ENCODE measurements at places on chromosomes 16 and 17.

GRCh38 chr16:81273223-81273950 lies 34.9 kb downstream of the BCO1 start:
- no peak for DNase-seq

- DNase-seq = no peak
These were observed 14.6 kb downstream of the SCIMP start for GRCh38 chr17:5220074-5220473.

GRCh38 chr16:20803192-20803560 lies 3.1 kb downstream of the ERI2 start:
- DNase-seq = no peak

DNA sequence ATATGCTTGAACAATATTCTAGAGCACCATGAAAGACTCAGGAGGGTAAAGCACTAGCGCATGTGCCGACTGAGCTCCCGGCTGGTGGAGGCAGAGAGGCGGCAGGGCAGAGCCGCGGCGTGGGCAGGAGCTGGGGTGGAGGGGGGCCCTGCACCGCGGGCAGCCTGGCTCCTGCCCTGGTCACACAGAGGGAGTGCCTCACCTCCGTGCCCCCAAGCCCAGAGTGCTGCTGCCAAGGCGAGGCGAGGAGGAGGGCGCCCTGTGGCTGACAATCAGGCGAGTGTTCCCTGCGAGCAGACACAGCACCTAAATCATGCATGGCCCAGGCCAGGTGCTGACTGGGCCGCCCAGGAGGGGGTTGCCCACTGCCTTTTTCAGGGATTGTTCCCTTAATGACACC lies 105.8 kb upstream of the TNRC6C start:
- DNase-seq = no peak

DNA sequence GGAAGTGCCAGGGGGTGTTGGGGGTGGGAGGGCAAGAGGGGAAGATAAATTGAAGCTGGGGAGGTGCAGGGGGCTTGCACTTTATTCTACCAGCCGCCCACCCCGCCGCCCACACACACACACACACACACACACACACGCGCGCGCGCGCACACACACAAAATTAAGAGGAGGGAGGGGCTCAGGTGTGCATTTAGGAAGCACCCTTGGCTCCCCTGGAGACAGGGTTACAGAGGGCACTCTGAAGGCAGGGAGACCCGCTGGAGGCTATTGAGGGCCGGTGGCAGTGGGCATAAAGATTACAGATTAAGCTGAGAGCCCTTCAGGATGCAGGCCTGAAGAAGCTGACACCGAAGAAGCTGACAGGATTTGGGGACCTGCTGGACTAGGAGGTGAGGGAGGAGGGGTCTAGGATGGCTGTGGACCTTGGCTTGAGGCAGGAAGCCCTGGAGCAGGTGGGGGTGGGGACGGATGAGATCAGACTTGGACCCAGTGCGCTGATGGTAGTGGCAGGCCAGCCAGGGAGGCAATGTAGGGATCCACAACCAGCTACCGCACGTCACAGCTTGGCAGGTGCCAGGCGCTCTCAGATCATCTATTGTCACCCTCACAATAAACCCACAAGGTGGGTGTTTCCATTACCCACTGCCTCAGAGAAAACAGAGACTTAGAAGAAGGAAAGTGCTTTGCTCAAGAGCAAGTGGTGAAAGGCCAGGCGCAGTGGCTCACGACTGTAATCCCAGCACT lies 772 bp upstream of the SAMD14 start:
- no peak for DNase-seq

- DNase-seq = no peak
These were observed 30.2 kb upstream of the EMP2 start for GRCh38 chr16:10610499-10611184.

GRCh38 chr17:721540-721937 lies 6.9 kb upstream of the VPS53 start:
- no peak for DNase-seq

DNA sequence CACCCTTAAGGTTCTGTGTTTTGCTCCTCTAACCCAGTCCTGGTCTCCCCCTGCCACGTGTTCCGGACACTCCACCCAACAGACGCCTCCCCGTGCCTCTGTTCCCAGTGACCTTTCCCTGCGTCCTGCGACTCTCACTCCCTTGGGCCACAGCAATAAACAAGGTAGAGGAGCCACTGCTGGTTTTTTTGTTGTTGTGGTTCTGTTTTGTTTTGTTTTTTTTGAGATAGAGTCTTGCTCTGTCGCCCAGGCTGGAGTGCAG lies 3.7 kb upstream of the NPW start:
- no peak for DNase-seq

All from putamen (tissue), 1 donor.